ENCODE measurements at places on chromosomes 11 and 22.

GRCh38 chr11:109522116-109522755, 100.2 kb downstream of the C11orf87 start:
- DNase-seq: no peak

- DNase-seq: no peak
These were observed 6.0 kb downstream of the BMAL1 start for GRCh38 chr11:13283636-13284035.

DNA sequence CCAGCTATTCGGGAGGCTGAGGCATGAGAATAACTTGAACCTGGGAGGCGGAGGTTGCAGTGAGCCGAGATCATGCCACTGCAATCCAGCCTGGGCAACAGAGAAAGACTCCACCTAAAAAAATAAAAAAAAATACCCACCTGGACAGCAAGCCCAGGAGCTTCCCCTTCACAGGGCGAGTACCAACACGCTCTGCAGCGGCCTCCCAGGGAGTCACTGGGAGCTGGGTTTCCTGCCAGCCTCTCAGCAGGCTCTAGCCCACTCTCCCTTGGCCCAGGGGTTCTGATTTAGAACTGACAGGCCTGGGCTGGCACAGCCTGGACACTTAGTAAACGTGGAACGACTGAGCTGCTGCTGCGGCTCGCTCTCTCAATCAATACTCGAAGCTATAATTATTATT, 2.0 kb upstream of the CABP7 start:
- no peak for DNase-seq

GRCh38 chr22:46165977-46166376, 15.7 kb downstream of the PPARA start:
- DNase-seq: no peak

GRCh38 chr11:19499999-19500398, 212.6 kb upstream of the NAV2 start:
- DNase-seq: no peak

GRCh38 chr22:32281072-32281471, 25.9 kb upstream of the SLC5A4 start:
- DNase-seq: no peak

- no peak for DNase-seq
These were observed 47.1 kb upstream of the LMO1 start for GRCh38 chr11:8310743-8311298.

- DNase-seq: no peak
These were observed 3.7 kb downstream of the CBX6 start for GRCh38 chr22:38868286-38868721.

DNA sequence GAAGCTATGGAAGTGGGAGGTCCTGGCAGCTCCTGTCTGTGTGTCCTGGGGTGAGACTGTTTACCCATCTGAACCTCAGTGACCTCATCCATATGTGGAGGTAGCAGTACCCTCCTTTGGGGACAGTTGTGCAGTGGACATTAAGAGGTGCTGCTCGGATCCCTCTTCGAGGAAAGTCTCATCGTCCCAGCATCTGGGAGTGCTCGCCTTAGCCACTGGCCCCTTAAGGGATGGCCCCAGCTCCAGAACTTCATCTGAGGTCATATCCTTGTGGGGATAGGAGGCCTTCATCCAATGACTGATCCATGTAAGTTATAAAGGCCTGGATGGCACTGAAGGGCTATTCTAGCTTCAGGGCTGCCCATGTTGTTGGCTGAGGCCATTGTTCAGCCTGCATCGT, 538.1 kb downstream of the MIAT start:
- no peak for DNase-seq

DNA sequence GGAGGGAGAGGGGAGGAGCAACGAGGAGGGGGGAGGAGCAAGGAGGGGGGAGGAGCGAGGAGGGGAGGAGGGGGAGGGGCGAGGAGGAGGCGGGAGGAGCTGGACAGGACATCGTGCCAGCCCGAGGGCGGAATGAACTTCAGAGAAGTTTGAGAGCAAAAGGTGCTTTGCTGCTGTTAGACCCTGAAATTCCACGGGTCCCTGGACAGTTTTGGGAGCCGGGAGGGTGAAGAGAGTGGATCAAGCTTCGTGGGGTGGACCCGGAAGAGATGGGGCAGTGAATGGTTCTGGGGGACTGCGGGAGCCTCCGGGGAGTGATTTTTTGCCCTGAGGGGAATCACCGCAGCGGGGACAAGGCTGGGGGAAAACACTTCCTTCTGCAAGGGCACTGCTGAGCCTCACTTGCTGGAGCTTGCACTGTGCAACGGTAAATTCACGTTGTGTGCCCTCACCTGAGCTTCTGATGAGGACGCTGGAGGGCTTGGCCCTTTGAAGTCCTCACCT, 10.7 kb upstream of the NLRP6 start:
- DNase-seq: peak; percentile 69

GRCh38 chr11:3836903-3837302, 3.9 kb downstream of the RHOG start:
- peak; percentile 49 for DNase-seq

DNA sequence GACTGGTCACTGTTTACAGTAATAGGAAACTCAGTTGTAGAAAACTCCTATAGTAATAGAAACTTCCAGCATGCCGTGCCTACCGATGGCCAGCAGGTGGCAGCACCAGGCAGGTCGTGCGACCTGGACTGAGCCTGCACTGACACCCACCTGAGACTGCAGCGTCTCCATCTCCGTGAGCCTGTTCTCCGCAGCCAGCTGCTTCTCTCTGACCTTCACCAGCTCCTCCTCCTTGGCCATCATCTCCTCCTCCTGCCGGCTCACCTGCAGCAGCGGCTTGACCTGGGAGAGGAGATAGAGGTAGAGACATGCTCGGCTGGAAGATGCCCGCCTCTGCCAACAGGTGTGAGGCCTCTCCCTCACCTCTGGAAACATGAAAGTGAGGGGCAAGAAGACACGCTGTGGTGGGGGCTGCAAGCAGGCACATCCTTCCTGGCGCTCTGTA, 48.5 kb downstream of the APOL1 start:
- DNase-seq: peak; percentile 75

- DNase-seq: no peak
These were observed 2.8 kb downstream of the SPON1 start for GRCh38 chr11:13965337-13965736.

GRCh38 chr22:32261306-32261705, 6.2 kb upstream of the SLC5A4 start:
- DNase-seq: no peak

DNA sequence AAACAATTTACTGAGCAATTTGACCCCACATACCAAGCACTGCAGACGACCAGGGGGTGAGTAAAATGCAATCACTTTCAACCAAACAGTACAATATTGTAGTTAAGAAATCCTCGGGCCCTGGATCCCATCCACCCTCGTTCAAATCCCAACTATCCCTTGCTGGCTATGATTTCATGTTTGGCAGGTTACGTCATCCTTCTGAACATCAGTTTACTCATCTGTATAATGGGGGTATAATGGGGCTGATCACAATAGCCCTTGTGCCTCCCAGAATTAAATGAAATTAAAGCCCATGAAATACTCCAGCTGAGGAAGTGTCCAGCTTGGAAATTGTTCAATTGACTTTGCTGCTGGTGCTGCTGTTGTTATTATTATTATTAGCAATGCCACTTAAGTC, 20.6 kb downstream of the APLNR start:
- no peak for DNase-seq

GRCh38 chr11:3190600-3190999, 25.5 kb upstream of the OSBPL5 start:
- no peak for DNase-seq

DNA sequence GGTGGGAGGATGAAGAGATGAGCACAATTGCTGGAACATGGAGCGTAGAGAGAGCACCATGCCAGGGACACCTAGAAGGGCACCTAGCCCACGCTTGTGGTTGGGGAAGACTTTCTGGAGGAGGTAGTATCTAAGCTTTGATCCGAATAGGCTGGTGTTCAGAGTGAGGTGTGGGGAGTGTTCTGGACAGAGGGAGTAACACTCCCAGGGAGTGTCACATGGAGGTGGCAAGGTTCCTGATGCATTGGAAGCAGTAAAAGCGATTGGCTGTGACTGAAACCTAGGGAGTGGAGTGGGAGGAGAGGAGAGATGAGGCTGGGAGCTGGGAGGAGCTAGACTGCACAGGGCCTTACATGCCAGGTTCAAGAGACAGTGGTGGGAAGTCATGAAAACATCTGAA, 188.0 kb upstream of the NCAM1 start:
- no peak for DNase-seq

GRCh38 chr22:29788339-29789279, 21.4 kb downstream of the UQCR10 start:
- DNase-seq: no peak

GRCh38 chr22:23847991-23848864, 9.4 kb upstream of the DERL3 start:
- no peak for DNase-seq

DNA sequence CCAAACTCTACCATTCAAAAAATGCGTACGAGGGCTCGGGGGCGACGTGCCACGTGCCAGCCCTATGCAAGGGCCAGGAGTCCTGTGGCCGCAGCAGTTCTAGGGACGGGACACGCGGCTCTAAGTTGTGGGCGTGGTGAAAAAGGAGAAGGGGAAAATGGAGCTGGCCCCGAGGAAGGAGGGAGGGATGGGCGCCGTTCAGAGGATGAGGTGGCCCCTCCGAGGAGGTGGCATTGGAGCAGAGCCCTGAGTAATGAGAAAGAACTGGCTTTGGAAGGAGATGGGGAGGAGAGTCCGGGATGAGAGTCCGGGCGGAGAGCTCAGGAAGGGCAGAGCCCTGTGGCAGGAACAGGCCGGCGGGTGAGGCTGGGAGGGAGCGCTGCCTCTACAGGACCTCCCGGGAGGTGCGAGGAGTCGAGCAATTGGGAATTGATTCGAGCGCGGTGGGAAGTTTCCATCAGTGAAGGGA, 21.0 kb downstream of the OTUB1 start:
- DNase-seq: no peak

DNA sequence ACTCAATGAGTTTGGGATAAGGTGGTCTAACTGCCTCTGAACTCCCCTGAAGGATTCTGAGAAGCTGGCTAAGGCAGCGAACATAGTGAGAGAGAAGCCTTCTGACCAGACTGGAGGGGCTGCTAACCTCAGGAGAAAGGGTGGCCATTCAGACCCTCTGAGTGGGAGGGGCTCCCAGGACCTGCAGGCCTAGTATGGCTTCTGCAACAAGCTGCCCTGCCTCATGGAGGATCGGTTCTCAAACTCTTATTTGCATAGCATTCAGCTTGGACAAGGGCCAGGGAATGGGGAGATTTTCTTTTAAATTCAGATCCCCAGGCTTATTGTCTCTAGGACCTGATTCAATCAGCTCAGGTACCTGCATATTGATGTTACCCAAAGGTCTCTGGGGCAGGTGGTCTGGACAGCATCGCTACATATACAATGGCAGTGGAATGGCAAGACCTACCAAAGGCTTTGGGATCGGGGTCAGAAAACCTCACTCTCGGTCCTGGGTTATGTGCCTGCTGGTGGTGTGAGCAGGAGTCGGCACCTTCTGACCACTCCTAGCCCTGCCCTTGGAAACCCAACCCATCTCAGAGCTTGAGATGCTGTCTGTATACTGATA, 599.1 kb downstream of the BRD1 start:
- no peak for DNase-seq

DNA sequence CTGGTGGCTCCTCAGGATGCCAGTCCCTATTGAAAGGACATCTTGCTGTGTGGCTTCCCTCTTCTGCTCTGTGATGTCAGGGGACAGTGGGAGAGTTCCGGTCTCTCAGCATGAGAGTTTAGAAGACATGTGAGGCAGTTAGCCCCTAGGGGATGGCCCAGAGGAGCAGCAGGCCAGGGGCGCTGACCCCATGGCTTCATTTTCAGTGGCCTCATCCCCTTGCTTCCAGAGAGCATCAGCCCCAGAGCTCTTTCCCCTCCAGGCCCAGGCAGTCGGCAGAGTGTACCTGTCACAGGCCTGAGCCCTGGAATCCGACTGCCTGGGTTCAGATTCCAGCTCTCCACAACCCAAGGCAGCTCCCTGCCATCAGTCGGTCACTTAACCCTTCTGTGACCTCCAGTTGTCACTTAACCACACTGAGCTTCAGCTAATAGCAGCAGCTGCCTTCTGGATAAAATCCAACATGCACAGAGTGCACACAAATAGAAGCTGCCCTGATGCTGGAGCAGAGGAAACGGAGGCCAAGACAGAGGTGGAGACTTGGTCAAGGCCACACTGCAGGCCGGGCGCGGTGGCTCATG, 14.1 kb upstream of the LRRC10B start:
- no peak for DNase-seq

GRCh38 chr22:32660292-32660691, 141.2 kb upstream of the TIMP3 start:
- peak; percentile 55 for DNase-seq

- no peak for DNase-seq
These were observed 384.1 kb downstream of the CTTN start for GRCh38 chr11:70782401-70782913.

DNA sequence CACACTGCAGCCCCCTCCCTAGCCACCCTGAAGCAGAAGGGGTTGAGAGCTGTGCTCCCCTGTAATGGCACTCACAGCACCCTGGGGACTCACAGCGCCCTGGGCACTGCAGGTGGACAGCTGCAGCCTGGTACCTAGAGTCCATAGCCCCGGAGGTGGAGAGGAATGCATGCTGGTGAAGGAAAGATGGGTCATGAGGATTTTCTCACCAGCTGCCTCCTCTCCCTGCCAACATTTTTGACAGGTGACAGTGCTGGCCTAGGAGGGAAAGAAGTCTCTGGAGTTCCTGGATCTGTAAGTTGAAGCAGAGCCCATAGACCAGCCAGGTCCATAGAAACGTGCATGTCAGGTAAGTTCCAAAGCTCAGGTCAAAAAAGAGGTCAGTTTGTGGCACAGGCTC, 330.5 kb downstream of the TENM4 start:
- DNase-seq: no peak

DNA sequence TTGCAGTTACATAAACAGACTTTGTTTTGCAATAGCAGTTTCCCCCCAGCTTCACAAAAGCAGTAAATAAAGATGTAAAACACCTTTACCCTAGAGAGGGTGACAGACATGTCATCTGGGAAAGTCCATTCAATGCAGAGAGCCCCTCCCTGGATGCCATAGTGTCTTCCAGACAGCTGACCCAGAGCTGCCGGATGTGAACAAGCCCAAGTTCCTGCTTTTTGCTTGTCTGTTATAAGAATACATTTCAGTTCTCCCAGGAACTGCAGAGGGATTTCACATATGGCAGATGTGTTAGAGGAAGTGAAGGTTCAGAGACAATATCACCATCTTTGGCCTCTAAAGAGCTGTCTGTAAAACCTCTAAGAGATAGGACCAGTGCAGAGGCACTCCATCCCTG, 48.9 kb downstream of the RELT start:
- DNase-seq: no peak

DNA sequence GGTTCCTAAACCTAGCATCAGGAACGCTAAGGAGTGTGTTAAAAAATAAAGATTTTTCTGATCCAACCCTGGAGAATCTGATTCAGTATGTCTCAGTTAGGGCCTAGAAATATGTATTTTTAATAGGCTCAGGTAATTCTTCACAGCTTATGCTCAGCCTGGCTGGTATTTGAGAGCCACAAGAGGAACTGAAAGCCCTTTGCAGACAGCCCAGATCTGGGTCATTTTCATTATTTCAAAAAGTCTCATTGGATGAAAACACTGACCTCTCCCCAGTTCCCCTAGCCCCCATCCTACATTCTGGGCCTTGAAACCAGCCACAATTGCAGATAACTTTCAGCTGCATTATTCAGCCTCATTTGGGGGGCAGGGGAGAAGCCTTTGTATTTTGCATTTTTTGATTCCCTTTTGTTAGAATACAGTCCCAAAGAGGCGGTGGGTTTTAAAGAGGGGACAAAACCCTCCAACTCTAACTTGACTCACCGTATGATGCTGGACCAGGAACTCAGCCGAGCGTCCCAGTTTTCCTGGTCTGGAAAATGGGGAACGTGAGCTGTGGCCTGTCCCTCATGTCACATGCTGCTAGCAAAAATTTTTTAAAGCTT, 66.0 kb upstream of the LARGE1 start:
- DNase-seq: no peak

Data from activated T-cell treated with anti-CD3 and anti-CD28 coated beads, Interleukin-2, amount 50 U/mL, for 72 hours (primary cell).